Right atrium auricular region (tissue), 2 donors: ENCODE measurements at places on chromosomes 16 and 17. TPM values are rescaled to one million over a fixed set of nuclear protein-coding genes. Genes with fewer than 3 reads are reported as not detected.

The BCAS3 gene
- 15.6 TPM for total RNA-seq

The SALL1 gene
- total RNA-seq: 6.9 TPM

The ZP2 gene
- not detected for total RNA-seq

The CCL16 gene
- not detected for total RNA-seq

The TLCD1 gene
- not detected for total RNA-seq

The ZNRF1 gene
- total RNA-seq: 15.3 TPM

The CRYM gene
- total RNA-seq: 77.7 TPM

The STH gene
- total RNA-seq: not detected

The TBX6 gene
- total RNA-seq: 0.43 TPM

The CLN3 gene
- 16.9 TPM for total RNA-seq

The SHISA6 gene
- not detected for total RNA-seq

The PRAC2 gene
- total RNA-seq: not detected

The TGFB1I1 gene
- total RNA-seq: 84.7 TPM

The ANTKMT gene
- 36.5 TPM for total RNA-seq

The PRSS36 gene
- 1.9 TPM for total RNA-seq

The INTS2 gene
- 7.6 TPM for total RNA-seq

The SDR42E1 gene
- 0.90 TPM for total RNA-seq

The TBC1D3I gene
- total RNA-seq: not detected

The ABCC11 gene
- not detected for total RNA-seq

The DBNDD1 gene
- total RNA-seq: 6.2 TPM

The ARL5C gene
- total RNA-seq: not detected

The FBXO39 gene
- not detected for total RNA-seq
